ENCODE measurements at places on chromosomes 1 and 21. TPM values are rescaled to one million over a fixed set of nuclear protein-coding genes. Genes with fewer than 3 reads are reported as not detected.

HSPB7 gene
- not detected for total RNA-seq

CHI3L1 gene
- total RNA-seq: not detected

C2CD4D gene
- not detected for total RNA-seq

HENMT1 gene
- 1.5 TPM for total RNA-seq

PHLDA3 gene
- 29.4 TPM for total RNA-seq

LAD1 gene
- 0.09 TPM for total RNA-seq

TDRD5 gene
- not detected for total RNA-seq

SPATA46 gene
- total RNA-seq: not detected

ATP1A4 gene
- not detected for total RNA-seq

CHRNB2 gene
- total RNA-seq: under 0.01 TPM

CD5L gene
- total RNA-seq: not detected
